ENCODE measurements at places on chromosomes 2 and 18. TPM values are rescaled to one million over a fixed set of nuclear protein-coding genes. Genes with fewer than 3 reads are reported as not detected.

DNA sequence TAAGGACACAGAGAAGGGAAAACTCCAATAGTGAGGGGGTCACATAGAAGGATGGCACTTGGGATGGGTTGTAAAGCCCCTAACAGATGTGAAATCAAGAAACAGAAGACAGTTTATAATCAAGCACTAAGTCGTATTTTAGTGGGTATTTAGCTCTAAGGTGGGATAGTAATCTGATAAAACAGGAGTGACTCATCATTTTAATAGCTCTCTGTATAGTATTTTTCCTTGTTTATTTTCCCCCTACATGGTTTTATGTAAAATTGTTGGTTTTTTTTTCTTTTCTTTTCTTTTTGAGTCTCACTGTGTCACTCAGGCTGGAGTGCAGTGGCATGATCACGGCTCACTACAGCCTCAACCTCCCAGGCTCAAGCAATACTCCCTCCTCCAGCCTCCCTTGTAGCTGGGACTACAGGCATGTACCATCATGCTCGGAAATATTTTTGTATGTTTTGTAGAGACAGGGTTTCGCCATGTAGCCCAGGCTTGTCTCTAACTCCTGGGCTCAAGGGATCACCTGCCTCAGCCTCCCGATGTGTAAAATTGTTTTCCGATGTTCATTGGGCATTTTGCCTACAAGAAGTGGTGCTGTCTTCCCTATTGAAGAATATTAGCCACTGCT, 142.6 kb upstream of the SERPINE2 start:
- DNase-seq: no peak

DNA sequence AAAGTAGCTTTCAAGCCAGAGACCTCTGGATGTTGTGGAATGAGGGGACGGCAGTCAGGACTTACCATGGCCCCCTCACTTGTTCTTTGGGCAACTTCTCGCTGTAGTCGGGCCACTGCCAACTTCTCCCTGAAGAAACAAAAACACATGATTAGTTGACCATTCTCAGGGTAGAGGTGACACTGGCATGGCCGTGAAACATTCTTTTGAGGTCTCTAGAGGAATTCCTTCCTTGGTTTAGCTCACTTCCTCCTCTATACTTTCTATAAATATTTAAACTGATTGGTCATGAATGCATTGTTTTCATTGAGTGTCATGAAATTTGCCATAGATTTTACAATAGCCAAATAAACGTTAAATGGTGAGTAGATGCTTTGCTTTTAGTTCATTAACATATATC, 354.6 kb downstream of the NCKAP5 start:
- DNase-seq: no peak

GRCh38 chr2:11874861-11875260, 128.4 kb downstream of the LPIN1 start:
- no peak for DNase-seq

DNA sequence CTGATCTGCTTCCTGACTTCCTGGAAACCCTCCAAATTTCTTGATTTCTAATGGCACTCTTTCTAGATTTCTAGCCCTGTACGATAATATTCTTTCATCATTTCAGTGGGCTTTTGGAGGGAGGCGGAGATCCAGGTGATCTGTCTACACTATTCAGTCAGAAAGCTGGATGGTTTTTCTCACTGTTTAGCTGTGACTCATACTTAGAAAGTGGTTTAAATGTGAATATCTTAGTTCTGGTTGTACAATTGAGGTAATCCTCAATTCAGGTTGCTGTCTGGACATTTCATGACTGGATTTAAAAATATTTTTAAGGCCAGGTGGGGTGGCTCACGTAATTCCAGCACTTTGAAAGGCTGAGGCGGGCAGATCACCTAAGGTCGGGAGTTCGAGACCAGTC, 20.8 kb downstream of the SEH1L start:
- no peak for DNase-seq

DNA sequence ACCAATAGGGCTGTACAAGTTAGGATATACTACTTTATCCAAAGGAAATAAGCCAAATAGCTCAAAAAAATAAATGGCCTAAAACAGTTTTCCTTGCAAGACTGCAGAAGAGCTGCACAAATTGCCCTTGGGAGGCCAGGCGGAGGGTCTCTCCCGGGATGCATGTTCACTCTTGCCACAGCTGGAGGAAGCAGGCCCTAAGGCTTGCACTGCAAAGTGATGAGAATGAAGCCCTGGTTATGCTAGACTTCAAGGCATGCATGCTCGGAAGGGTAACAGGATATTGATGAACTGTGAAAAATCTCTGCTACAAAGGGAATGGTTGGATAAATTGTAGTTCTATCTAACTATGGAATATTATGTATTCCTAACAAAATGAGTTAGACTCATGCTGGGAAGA, 27.5 kb upstream of the LDLRAD4 start:
- no peak for DNase-seq

DNA sequence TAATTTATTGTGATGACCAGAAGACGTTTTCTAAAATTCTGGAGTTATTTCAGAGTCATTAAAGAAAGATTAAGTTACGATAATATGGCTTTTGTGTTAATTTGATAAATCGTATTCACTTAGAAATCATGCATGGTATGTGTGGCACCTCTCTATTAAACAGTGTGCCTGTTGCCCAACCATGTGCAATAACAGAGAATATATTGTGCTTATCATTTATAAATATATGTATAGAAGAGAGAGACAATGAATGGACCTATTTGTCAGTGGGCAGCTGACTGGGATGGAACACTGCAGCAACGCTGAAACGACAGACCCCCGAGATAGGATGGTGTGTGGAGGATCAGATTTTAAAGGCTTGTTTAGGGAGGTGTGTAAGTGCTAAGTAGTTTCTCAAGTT, 172.9 kb downstream of the FMNL2 start:
- DNase-seq: no peak

- no peak for DNase-seq
Observed at GRCh38 chr2:29059624-29060023, 14.7 kb downstream of the PCARE start.

- DNase-seq: peak; percentile 68
Observed at GRCh38 chr2:6946722-6947121, 29.5 kb downstream of the RNF144A start.

DNA sequence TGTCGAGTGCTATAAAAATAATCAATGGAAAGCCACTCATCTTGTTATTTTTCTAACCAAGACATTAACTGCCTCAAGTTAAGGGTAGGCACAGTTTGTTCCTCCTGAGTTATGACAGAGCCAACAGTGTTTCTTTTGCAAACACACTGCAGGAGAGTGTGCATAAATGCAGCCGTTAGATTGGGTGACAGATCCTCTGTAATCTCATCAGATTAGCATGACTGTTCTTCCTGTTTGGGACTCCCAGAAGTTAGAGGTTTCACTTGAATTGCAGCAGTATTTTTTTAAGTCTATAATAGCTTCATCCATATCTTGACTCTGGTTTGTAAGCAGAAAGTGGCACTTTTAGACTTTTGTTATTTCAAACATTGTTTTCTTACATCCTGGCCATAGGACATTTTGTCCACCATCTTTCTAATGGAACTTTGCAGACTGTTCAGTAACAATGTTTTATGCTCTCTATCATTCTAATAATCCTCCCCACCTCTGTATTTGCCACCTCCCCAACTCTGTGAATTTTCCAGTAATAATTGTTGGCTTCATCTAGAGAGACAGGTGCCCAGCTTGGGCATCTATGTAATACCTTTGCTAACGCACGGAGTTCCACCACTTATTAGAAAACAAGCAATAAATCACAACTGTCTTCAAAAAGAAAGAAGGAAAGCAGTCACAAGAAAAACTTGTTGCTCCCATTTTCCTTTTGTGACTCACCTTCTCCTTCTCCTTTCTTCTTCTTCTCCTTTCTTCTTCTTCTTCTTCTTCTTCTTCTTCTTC, 560.0 kb downstream of the ADCYAP1 start:
- DNase-seq: no peak

DNA sequence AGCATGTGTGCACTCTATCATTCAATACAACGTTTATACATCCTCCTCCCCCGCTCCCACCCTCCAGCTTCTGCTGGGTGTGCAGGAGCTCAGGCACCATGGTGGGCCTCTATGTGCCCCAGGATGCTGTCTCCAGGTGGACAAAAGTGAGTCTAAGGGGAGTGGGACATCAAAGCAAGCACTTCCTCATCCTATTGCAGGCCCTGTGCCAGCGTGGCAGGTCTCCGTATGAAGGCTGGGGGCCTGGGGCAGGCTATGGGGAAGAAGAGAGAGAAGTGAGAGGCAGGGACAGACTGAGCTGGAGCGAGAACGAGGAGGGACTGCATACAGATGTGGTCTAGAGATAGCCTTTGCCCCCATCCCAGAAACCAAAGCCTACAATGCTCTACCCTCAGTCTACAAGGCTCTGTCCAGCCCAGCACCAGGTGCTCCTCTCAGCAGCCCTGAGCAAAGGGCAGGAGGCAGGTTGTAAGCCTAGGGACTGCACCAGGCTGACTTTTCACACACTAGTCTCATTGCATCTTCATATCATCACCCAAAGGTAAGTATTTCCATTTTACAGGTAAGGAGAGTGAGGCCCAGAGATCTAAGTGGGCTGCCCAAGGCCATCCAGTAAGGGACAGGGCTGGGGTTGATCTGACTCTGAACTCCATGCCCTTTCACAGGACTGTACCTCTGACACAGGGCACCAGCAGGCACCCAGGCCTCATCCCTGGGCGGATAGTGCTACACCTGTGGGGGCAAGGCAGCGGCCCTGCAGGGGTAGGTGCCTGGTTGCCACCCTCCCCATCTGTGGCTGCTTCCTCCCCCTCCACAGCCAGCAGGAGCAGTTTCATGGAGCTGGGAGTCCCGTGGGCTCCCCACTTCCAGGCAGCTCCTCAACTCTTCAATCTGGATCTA, 14.0 kb upstream of the ARID5A start:
- no peak for DNase-seq

DNA sequence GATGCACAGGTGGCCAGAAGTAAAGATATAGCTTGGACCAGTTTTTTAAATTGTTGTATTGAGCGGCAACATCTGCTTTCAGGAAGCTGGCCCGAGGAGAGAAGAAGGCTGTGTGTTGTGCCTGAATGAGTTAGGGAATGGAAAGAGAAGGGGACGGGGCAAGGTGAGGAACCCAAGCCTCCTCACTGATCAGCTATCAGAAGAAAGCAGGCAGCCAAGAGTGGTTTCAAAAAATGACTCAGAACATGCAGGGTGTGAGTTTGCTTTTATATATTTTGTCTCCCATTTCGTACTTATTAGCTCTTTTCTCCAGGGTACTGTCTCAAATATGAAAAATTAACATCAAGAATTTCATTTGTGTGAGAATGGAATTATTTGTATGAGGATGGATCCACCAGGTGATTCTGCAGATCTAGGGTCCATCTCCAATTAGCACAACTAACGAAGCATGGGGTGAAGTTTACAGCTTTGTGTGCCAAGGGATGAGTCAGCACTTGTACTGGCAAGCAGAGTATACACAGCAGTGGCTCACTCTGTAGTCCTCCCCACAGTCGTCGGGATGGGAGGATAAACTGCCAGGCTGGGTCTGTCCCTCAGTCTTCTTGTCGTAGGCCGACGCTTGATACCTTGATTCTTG, 175.7 kb downstream of the PIEZO2 start:
- DNase-seq: peak; percentile 26

- peak; percentile 19 for DNase-seq
Observed at GRCh38 chr2:102436323-102436722, 13.4 kb downstream of the IL18RAP start.

GRCh38 chr2:163662141-163662780, 73.5 kb downstream of the FIGN start:
- peak; percentile 38 for DNase-seq

DNA sequence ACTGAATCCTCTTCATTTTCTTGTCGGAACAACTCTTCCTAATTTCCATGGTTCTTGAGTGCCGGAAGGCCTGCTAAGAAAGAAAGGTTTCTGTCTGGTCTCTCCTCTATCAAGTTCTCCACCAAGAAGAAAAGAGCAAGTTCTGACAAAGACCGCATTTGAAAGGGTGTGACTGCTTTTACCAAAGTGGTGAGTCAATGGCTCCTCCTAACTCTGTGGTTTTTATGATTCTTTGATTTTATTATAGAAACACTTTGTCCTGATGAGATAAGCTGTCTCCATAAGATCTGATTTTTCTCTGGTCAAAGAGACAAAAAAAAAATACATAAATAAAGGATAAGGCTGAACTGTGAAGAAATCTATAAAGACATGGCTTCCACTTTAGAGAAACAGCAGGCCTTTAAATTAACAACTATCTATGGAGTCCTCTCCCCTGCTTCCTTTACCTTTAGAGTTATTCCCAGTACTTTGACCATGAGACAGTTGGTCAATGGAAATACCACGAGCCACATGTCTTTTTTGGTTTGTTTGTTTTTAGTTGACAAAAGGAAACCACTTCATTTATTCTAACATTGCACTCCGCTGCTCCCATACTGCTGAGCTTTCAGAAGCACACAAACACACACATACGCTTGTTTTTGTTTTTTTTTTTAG, 67.7 kb downstream of the REL start:
- peak; percentile 52 for DNase-seq

DNA sequence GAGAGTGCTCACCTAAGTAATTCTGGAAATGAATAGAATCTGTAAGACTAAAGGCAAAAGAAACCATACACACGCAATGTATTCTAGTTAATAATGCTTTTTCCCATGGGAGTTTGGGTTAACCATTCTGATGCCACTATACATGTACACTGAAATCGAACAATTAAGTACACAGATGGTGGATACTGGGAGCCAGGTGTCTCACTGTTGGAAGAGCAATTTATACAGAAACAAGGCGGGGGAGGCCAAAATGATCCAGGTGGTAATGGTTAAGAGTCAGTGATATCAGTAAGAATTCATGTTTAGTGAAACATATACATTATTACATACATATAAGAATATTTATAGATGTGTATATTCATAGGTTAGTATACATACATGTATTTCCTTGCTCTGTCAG, 67.2 kb downstream of the TMEM131 start:
- DNase-seq: no peak

DNA sequence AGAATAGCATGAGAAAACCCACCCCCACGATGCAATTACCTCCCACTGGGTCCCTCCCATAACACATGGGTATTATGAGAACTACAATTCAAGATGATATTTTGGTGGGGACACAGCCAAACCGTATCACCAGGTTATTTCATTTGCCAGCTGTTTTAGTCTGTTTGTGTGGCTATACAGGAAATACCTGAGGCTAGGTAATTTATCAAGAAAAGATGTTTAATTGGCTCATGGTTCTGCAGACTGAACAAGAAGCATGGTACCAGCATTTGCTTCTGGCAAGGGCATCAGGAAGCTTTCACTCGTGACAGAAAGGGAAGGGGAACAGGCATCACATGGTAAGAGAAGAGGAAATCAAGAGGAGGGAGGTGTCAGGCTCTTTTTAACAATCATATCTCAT, 329.2 kb downstream of the GULP1 start:
- DNase-seq: peak; percentile 55

- DNase-seq: no peak
Observed at GRCh38 chr2:141316606-141317005, 814.2 kb downstream of the LRP1B start.

Gene CPS1
- 35.7 TPM for total RNA-seq

Gene CAPN14
- total RNA-seq: 0.16 TPM

Gene UGP2
- total RNA-seq: 119 TPM

Gene STARD6
- total RNA-seq: not detected

Gene PPIG
- 43.7 TPM for total RNA-seq

Gene GAL3ST2
- total RNA-seq: 0.25 TPM

Gene CCDC85A
- 0.45 TPM for total RNA-seq

Gene ADRA2B
- total RNA-seq: under 0.01 TPM

Gene ZSWIM2
- total RNA-seq: not detected

Gene IL37
- not detected for total RNA-seq
